BJ (cell line): ENCODE measurements at places on chromosomes 6 and 20.

DNA sequence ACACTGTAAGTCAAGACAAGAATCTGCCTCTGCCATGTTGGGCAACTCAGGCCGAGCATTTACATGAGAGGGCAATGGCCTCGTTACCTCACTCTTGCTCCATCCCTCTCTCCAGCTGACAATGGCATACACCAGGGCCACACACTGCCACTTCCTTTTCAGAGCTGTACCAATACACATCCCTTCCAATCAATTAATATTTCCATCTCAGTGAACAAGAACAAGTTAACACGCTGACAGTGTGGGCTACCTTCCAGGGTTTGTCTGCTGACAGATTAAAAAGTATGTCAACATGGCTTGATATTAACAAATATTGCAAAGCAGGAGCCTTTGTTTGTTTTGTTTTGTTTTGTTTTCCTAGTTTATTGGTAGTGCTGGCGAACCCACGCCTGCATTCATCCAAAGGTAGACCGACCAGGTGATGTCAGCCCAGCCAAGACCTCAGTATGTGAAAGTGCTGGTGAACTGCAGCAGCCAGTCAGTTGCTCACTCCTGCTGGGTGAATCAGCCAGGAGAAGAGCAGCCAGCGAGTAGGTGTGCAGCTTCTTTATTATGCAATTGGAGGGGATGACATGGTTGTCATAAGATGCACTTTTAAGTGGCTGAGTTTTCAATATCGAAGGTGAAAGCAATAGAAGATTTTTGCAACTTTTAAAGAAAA is 487.3 kb upstream of the JARID2 start:
- no peak for DNase-seq

DNA sequence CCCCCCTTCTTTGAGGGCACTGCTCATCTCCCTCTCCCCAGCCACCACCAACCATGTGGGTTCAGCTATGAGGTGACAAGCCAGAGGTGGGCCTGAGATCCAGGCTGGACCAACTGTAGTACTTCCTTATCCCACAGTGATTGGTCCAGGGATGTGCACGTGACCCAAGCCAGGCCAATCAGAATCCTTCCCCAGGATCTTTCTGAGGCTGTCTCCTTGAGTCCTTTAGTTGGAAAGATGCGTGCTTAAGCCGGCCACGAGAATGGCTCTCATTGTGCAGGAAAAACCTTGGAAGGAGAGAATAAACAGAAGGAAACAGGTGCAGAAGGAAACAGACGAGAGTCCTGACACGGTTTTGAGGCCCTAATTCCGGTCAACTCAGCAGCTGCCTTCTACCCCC is 39.2 kb downstream of the ZC3H12D start:
- DNase-seq: no peak

DNA sequence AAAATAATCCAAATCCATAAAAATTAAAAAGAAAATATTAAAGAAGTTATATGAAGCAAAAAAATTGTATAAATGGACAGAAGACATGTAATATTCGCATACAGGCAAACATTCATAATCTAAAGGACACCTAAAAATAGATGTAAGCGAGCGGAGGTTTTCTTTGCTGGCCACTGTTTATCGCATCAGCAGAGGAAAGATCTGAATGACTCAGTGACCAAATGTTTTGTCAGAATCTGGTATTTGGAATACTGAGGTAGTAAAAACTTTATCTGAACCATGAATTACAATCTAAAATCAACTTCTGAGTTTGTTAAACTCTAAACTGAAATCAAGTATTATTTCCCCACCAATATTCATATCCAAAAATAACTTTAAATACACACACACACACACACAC is 7.8 kb downstream of the TSPYL4 start:
- no peak for DNase-seq

- DNase-seq: no peak
Observed at GRCh38 chr20:11980263-11980662, 62.6 kb downstream of the BTBD3 start.

DNA sequence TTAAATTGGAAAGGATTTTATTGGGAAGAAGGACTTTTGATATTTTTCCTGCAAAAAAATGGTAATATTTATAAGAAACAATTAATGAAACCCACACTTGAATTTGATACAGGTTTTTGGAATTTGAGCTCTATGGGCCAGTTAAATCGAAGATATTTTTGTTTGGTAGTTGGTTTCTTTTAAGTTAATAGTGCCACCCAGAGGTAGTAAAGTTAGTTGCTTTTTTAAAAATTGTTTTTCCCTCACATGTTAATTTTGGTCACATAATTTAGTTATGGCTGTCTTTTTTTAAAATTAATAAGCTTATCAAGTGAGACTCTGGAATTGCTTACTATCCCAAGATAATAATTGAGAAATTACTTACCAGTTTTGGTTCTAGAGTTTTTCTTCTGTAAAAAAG is 7.1 kb downstream of the PRIM2 start:
- DNase-seq: no peak
